ENCODE measurements at places on chromosomes 5 and 9.

GRCh38 chr9:89853161-89853560 is 248.3 kb downstream of the GADD45G start:
- no peak for DNase-seq

DNA sequence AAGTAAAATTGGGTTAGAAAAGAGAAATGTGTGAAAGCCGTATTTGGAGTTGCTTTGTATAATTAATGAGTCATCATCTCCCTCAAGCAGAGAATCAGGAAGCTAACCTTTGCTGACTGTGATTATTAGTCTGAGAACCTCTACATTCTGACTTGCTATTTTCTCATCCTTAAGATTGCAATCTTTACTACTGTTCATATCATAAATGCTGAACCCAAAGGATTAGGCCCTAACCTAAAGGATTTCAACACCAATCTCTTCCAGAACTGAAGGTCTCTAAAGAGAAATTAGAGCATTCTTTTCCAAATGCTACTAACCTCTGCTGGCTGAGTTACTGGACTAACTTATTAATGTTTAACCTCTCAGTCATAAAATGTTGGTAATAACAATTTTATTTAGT is 538.1 kb upstream of the MEF2C start:
- DNase-seq = no peak

- DNase-seq = no peak
These were observed 276.8 kb downstream of the MEF2C start for GRCh38 chr5:88606173-88606572.

DNA sequence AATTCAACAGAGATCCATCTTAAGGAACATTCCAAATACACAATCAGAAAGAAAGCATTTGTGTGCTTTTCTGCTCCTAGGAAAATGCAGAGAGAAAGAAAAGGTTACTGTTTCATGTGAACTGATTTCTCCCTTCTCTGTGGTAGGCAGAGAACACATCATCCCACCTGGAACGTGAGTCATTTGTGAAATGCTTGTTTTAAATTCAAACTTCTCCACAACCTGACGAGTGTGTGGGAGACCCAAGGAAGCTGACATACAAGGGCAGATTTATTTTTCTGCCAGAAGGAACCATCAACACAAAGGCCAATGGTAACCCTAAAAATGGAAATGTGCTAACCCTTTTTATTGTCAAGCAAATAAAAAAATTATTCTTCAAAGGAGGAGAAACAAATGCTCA is 156.4 kb downstream of the EFNA5 start:
- DNase-seq = no peak

GRCh38 chr5:60993425-60993824 is 48.4 kb downstream of the NDUFAF2 start:
- no peak for DNase-seq

DNA sequence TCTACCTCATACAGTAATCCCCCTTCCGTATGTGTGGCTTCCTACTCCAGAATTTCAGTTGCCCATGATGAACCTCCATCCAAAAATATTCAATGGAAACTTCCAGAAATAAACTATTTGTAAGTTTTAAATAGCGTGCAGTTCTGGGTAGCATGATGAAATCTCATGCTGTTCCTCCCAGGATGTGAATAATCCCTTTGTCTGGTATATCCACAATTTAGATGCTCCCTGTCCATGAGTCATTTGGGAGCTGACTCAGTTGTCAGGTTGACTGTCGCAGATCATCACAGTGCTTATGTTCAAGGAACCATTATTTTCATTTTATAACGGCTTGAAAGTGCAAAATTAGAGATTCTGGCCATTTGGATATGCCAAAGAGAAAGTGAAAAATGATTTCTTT is 290.1 kb upstream of the CDH9 start:
- no peak for DNase-seq

GRCh38 chr5:149580808-149581191 is 498 bp upstream of the ARHGEF37 start:
- DNase-seq = no peak

- no peak for DNase-seq
These were observed 40.3 kb downstream of the RAB3C start for GRCh38 chr5:58622936-58623871.

GRCh38 chr5:78751872-78752271 is 103.3 kb upstream of the LHFPL2 start:
- DNase-seq = no peak

DNA sequence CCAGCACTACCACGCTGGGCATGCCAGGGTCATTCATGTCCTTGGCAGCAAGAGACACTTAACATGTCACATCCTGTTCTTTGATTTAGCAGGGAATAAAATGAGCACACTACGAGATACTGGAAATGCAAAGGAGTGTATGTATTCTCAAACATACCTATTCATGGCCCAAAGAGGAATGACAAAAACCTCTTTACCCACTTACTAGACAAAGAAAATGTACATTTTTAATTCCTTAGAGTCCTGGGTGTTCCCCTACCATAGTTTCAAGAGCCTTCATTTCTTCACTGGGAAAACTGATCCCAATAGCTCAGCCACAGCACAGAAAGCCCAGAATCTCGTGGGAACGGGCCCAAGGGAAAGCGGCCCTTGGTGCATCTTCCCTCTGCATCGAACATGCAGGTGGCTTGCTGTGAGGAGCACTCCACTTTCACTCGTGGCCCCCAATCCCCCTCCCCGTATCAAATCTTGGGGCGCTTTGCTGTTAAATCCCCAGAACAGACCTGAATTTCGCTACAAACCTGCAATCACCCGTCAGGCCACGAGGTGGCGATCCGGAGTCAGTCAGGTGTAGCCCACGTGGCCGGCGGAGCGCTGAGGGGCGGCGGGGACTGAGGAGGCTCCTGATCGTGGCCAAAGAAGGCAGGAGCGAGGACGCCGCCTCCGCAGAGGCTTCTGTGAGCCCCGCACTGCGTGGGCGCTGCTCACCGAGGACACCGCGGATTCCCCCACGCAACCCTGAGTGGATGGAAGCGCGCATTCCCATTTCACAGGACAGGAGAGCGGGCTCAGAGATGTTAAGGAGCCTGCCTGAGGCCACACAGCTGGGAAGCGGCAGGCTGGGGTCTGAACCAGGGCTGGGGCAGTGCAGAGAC is 91.4 kb downstream of the LMX1B start:
- peak; percentile 88 for DNase-seq

DNA sequence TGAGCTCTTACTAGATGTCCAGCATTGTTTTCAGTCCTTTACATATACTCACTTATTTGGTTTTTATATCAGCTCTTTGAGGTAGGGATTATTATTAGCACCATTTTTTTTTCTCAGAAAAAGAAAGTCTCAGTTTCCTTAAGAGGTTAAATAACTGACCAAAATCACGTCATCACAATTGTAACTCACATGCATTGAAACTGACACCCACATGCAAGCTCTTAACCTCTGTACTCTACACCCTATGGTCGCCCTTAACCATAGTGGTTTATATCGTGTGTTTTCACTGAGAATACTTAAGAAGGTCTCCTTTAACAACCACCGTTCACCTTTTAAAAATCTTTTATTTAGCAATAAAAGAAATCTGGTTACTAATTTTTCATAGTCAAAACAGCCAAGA is 61.0 kb downstream of the PRDM6 start:
- DNase-seq = no peak

DNA sequence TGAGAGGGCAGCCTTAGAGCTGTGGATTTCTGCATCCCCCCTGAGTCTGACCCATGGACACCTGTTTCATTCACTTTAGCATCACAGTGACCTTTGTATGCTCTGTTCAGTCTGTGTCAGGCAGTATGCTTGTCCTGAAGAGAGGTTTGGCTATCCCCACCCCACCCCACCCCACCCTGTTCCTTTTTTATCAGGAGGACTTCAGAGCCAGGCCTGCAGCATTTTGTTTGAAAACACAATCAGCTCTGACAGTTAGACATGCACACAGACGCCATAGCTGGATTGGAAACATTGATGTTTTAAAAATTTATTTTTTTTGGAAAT is 142.2 kb downstream of the NTRK2 start:
- no peak for DNase-seq

DNA sequence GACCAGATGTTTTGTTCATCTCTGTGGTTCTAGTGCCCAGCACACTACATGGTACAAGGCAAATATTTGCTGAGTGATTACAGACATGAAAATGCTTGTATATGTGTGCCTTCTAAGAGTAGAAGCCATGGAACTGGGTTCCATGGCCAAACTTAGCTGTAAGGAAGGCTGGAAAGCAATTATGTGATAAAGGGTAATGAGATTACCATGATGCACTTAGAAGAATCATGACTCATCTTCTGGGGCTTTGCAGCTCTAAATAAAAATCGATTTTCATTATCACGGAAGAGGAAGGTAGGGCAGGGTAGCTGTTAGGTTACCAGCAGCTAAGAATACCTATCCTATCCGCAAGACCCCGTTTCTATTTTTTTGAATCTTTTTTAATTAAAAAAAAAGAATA is 28.0 kb downstream of the RFK start:
- DNase-seq = no peak

GRCh38 chr5:76715486-76715735 is 515 bp upstream of the F2R start:
- no peak for DNase-seq

GRCh38 chr5:35664584-35664983 is 46.9 kb downstream of the SPEF2 start:
- no peak for DNase-seq

DNA sequence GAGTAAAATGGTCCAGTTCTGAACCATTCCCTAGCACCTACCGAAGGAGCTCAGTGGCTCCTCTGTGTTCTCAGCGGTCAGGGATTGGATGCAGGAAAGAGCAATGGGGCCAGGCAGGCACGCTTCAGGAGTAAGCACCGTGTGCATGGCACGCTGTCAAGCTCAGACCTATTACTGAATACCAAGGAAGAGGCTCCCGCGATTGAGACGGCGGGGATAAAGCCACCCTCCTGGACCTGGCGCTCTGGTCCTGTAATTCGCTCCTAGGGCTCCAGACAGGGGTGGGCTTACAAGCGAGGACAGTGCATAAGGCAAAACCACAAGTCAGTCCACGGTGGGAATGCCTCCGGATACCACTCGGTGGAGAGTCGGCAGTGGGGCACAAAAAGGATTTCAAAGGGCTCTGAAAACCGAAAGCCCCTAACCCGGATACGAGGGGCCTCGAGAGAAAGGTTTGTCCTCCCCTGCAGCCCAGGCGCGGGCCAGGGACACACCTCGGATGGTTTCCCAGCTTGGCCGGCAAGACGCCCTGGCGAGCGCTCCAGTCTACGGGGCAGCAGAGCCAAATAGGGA is 988 bp downstream of the OXCT1 start:
- DNase-seq = no peak

GRCh38 chr5:67934976-67935375 is 280.6 kb upstream of the PIK3R1 start:
- no peak for DNase-seq

- DNase-seq = no peak
These were observed 204.2 kb downstream of the SGCD start for GRCh38 chr5:156531199-156531598.

GRCh38 chr5:139124774-139125520 is 73.2 kb downstream of the SIL1 start:
- DNase-seq = no peak

GRCh38 chr9:87792831-87793288 is 66.9 kb downstream of the CTSL start:
- DNase-seq = peak; percentile 58

- DNase-seq = no peak
These were observed 46.3 kb downstream of the FSTL4 start for GRCh38 chr5:133565993-133566392.

DNA sequence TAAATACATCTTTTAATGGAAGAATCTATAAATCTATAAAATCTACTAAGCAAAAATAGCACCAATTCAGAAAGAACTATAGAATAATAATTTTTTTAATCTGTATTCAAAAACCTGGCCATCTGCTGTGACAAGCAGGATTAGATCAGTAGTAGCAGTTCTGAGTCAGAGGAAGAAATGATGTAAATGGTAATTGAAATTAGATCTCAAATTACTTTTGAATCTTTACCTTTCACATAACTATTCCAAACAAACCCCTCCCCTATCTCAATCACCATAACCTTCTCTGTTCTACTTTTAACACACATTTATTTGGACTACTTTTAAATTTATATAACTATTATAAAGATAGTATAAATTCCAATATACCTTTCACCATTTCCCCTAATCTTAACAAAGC is 727.8 kb upstream of the FAM174A start:
- DNase-seq = no peak

DNA sequence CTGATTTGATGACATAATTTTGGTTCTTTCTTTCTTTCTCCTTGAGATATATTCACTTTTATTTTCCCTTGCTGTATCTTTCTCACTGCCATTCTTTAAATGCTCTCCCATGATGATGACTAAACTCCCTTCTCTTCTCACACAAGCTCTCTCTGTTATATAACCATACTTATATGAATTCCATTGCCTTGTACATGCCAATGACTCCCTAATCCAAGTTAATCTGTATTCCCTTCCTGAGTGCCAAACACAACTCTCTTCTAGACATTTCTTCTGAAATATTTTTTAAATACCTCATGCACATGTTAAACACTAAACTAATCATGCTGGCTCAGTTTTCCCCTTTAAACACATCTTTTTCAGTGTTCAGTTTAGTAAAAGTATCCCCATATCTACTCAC is 62.2 kb upstream of the ST8SIA4 start:
- DNase-seq = no peak
